Hypothalamus (tissue), 51 donors: ENCODE measurements at places on chromosomes 11 and 22.

GRCh38 chr11:46381819-46382645 is 563 bp downstream of the MDK start:
- no peak for DNase-seq

GRCh38 chr22:46054091-46055073 is 77.4 kb upstream of the WNT7B start:
- DNase-seq: peak; percentile 60

GRCh38 chr22:22818861-22819855 is 68.5 kb upstream of the IGLL5 start:
- DNase-seq: no peak

DNA sequence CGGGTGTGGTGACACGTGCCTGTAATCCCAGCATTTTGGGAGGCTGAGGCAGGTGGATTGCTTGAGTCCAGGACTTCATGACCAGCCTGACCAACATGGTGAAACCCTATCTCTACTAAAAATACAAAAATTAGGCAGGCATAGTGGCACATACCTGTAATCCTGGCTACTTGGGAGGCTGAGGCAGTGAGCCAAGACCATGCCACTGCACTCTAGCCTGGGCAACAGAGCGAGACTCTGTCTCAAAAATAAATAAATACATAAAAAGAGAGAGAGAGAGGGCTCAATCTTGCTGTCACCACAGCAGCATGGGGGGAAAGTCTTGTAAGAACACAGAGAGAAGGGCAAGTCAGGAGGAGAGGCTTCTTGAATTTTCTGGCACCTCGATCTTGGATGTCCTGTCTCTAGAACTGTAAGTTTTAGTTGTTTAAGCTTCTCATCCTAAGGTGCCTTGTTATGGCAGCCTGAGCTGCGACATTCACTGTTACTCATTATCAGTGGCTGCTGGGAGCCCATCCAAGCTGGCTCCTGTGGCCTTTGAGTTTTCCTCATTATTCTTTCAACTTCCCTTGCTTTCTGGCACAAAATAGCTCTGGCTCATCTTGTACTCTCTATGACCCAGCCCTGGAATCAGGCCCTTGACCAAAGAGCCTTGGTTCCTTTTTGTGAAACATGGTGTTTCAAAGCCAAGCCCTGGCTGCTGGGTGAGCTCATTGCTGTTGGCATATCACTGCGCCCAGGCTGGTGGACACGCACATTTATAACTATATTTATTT is 8.0 kb upstream of the PSMC3 start:
- DNase-seq: no peak

DNA sequence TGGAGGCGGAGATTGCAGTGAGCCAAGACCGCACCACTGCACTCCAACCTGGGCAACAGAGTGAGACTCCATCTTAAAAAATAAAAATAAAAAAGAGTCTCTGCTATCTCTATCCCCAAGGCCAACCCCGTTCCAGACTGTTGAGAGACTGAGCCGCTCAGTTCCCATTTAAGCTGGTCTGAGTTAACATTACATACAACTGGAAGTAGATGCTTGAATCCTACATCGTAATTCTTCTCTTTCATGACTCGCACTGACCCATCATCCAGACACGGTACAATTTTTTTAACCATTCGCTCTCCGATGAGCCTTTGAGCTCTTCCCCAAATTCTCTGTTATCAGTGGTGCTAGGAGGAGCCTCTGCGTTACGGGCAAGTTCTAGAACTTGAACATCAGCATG is 4.9 kb upstream of the CYTH4 start:
- DNase-seq: no peak

DNA sequence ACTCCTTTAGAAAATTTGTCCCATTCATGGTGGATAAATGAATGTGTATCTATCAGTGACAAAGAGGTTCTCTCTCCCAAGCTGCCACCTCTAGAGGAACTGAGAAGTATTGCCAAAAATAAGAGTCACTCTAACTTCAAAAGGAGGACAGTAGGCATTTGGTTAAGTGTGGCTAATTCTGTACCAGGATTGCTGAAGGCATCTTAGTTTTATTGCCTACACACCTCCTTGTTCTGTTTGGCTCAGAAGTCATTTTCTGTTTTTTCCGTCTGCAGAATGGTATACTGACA is 189.0 kb upstream of the MPPED2 start:
- no peak for DNase-seq

DNA sequence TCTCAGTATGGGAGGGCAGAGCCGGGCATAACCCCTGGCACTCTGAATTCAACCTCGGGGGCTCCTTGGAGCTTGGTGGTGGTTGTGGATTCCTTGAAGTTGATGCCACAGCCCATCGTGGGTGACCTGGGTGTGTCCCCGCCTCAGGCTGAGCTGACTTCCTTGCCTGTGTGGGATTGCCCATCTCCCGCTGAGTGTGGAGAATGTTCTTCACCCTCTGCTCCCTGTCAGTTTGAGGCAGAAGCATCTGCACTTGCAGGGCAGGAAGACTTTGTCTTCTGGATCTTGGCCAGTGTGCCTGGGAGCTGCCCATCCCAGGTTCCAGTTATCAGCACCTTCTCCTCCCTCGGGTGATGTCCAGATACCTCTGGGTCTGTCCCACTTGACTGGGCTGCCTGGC is 25.3 kb downstream of the CD82 start:
- DNase-seq: no peak

DNA sequence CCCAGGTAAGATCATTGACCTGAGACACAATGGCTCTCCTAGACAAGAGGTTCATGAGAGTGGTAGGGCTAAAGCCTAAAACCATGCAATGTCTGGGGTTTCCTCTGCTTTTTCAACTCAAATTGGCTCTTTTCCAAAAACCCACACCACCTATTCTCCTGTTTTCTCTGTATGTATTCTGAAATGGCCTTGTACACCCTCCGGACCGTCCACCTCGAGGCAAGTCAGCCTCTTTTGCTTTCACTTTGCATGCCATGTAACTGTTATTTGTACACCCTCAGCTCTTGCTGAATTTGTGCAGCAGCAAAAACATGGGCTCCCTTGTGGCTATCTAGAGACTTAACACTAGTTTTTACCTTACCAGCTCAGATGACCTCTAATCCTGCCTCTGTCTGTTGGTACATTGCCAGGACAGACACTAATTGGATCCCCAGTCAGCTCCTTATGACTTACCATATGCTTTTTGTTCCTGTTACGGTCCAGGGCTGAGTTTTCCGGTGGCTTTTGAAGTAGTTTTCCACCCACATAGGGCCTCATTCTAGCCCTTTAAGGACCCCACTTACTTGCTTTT is 288.0 kb downstream of the SBF2 start:
- no peak for DNase-seq

DNA sequence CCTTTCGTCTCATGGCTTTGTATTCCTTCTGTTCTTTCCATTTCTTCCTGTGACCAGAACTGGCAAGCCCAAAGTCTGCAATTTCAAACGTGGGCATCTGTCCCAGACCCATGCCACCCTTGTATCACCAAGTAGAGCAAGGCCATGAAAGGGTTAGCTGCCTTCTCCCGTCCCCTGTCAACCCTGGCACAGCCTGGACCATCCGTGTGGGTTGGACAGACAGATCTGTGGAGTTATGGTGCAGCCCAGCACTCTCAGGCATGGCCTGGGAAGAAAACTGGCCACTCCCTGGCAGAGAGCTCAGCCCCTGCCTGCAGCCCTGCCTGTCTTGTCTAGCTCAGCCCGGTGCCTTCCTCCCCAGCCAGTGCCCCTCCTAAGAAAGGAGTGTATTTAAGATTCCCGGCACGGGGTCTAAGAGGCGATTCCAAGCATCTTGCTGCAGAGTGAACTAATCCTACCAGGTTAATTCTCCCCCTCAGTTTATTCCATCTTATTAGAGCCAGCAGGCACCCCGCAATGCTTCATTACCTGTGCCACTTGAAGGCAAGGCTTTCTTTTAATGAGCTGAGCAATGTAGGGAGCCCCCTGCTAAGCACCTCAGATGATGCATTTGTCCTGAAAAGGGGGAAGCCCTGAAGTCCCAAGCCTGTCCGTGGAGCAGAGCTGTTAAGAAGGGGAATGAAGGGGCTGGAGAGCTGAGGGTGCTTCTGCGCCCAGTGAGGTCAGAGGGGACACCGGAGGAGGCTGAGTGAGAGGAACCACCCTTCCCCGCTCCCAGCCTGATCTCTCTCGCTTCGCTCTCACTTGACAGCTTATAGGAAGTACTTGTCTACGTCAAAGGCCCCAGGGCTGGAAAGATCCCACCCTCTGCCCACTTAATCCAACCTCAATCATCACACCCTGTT is 130.6 kb downstream of the SPATA19 start:
- no peak for DNase-seq

- no peak for DNase-seq
These were observed 21.8 kb upstream of the WNT7B start for GRCh38 chr22:45998638-45999378.

- DNase-seq: no peak
These were observed 213.6 kb downstream of the LRRC4C start for GRCh38 chr11:41245704-41246398.

GRCh38 chr22:32208681-32209080 is 3.8 kb upstream of the RFPL2 start:
- DNase-seq: no peak

DNA sequence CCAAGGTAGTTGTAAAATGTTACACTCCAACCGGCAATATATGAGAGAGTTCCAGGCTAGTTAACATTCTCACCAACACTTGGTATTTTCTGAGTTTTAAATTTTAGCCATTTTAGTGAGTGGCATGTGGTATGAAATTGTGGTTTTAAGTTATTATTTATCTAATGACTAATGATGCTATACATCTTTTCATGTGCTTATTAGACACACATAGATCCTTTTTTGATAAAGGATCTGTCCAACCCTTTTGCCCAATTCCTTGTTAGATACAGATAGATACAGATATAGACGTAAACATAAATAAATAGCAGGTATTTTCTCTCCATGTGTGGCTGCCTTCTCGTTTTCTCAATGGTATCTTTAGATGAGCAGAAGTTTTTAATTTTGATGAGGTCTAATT is 39.3 kb downstream of the ALKBH8 start:
- DNase-seq: no peak

GRCh38 chr11:64286801-64287159 is 1.1 kb downstream of the GPR137 start:
- DNase-seq: no peak

DNA sequence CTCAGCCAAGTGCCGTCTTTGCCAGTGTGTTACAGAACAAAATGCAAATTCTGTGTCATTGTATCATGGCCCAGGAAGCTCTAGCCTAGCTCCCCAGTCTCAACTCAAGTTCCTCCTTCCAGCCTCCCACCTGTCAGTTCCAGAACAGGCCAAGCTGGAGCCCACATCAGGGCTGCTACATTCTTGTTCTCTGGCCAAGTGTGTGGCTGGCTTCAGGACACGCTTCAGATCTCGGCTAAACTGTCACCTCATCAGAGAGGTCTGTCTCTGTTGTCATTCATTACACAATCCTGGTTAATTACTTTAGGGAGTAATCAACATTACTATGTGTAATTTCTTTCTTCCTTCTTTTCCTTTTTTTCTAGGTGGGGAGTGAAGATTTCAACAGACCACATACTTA is 347.0 kb upstream of the SYN3 start:
- no peak for DNase-seq

GRCh38 chr11:35393098-35393497 is 26.3 kb downstream of the SLC1A2 start:
- no peak for DNase-seq

DNA sequence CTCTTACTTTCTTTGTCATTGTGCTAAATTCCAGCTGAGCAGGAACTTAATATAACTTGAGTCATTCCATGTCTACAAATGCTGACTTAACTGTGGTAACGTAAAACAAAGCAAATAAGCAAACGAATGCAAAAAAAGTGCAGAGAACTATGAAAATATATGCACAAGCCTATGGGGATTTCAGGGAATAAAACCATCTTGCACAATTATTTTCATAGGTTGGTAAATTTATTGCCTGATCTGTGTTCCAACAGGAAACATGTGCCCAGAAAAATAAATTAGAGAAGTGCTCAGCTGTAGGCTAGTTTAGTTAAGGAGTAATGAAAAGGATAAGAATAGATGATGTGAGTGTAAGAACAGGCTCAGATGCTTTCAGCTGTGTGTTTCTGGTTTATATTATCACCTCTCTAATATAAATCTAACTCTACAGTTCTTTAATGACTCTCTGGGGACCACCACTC is 1169.3 kb downstream of the LRRC4C start:
- DNase-seq: no peak

DNA sequence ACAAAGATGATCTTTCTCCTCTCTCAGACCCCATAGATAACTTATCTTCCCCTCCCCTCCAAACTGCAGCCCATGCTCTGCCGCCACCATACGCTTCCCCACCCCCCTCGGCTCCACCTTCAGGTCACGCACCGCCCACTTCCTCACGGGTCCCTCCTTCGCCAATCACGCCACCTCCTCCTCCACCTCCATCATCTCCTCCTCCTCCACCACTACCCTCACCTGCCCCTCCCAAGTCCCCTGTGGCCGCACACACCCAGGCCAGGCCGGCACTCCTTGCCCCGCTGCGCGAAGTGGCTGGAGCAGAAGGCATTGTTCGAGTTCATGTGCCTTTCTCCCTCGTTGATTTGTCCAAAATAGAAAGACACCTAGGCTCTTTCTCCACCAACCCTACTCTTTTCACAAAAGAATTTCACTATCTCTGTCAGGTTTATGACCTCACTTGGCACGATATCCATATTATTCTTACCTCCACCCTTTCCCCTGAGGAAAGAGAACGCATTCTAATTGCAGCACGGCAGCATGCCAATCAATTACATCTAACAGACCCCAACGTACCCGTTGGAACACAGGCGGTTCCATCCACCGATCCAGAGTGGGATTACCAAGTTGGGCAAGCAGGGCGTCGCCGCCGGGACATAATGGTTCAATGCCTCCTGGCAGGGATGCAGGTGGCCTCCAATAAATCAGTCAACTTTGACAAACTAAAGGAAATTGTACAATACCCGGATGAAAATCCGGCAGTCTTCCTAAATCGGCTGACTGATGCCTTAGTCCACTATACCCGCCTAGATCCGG is 12.3 kb upstream of the OR56A3 start:
- no peak for DNase-seq

- DNase-seq: no peak
These were observed 39.5 kb downstream of the MTMR2 start for GRCh38 chr11:95884376-95884775.

- DNase-seq: no peak
These were observed 53.7 kb upstream of the CCDC34 start for GRCh38 chr11:27416568-27417176.

DNA sequence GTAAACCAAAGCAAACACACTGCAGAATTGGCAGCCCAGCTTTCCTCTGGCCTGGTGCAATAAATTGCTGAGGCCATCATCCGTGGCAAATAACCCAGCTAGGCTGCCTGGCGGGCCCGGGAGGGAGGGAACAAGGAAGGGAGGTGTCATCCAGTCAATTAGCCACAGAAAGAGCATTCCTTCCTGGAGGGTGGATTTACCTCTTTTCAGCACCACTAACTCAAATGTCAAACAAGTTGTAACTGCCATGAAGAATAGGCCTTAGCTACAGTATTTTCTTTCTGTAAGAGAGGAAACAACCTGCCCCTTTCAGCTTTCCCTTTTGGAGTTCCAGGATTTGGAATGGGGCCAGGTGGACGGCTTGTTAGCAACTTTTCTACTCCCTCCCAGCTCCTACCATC is 163.8 kb upstream of the BDNF start:
- no peak for DNase-seq

GRCh38 chr22:30249049-30250038 is 2.8 kb upstream of the LIF start:
- no peak for DNase-seq

- no peak for DNase-seq
These were observed 31.3 kb upstream of the GNB1L start for GRCh38 chr22:19885841-19886592.

- DNase-seq: no peak
These were observed 178.7 kb upstream of the POU2AF2 start for GRCh38 chr11:111066846-111067245.

GRCh38 chr11:44309478-44310205 is at the start of gene ALX4:
Gene ALX4 (minus strand): TSS chr11:44310139. CDS start chr11:44310062, 77 bp downstream.
- DNase-seq: no peak

- no peak for DNase-seq
These were observed 42.2 kb downstream of the P4HA3 start for GRCh38 chr11:74269161-74269811.
